ENCODE measurements at places on chromosomes 12 and 14. TPM values are rescaled to one million over a fixed set of nuclear protein-coding genes. Genes with fewer than 3 reads are reported as not detected.

The TTC9 gene
- total RNA-seq: 25.9 TPM

The TSPAN11 gene
- total RNA-seq: not detected

The PPP1R36 gene
- not detected for total RNA-seq

The PTPRR gene
- not detected for total RNA-seq

The CKB gene
- total RNA-seq: 2.8 TPM

The TSHR gene
- total RNA-seq: 0.84 TPM

The NKX2-1 gene
- not detected for total RNA-seq

The CLEC4A gene
- 2.1 TPM for total RNA-seq

The GARIN6 gene
- total RNA-seq: not detected

DNA sequence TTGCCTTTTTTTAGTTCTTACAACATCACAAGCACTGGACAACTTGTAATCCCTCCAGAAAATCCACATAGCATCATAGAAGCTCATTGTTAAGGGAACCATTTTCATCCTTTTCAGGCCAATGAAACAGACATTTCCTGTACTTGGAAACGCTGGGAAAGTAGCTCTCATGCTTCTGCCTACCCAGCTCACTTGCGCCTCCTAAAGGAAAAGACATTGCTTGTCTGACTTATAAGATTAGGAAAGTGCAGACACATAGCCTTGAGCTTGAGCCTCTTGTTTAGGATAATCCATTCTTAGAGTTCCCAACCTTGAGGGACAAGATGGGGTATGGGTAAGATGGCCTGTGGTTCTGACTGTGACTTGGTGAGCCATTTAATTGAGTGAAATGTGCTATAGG, 589.5 kb downstream of the NOVA1 start:
- no peak for DNase-seq

DNA sequence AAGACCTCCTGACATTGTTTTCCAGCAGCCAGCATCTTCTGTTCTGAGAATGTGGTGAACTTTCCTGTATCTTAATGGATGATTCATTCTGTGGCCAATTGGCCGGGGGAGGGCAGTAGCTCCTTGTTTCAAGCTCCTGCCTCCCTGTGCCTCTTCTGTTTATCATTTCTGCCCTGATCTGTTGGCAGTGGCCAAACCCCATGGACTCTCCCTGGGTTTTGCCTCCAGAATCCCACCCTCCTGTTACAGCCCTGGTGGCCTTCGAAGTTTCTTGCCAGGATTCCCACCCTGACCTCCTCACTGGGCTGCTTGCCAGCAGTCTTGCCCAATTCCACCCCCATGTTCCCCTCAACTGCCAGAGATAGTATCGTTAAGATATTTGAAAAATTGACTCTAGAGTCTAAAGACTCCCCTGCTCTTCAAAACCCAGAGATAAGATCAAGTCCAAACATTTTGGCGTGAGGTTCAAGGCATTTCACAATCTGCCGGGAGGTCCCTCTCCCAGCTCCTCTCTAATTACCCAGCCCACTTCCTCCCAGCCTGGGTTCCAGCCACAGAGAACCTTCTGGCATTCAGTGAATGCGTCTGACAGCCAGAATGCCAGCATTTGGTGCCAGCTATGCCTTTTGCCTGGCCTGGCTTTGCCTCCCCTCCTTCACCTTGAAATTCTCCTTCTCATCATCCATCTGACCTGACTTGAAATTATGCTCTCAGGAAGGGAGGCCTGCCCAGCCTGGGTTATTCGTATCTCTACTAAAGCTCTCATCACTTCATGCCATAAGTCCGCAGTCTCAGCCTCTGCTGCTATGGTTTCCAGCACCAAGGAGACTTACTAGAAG, 37.7 kb upstream of the TXNRD1 start:
- no peak for DNase-seq

DNA sequence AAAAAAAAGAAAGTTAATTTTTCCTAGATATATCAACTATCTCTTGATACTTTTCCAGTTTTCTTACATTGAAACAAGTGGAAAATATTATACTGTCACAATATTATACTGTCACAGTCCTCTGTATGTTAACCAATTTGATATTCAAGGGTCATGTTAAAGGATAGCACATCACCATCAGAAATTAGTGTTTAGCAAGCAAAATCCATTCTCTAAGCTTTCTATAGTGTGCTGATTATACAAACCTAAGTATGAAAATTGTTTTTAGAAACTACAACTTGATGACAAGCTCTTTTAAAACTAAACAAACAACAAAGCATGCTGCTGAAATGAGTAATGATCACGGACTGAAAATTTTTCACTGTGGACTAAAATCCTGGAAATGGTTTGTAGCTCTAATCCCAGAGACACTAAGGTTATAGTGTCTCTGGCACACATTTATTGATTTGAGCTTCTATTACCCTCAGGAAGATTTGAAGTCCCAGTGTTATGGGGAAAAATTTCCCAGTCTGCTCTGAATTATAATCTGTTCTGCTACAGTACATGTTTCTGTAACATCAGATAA, 9.7 kb downstream of the SPTSSA start:
- DNase-seq: no peak

- DNase-seq: no peak
Measured at GRCh38 chr14:48563489-48563888, 888.1 kb upstream of the MDGA2 start.

DNA sequence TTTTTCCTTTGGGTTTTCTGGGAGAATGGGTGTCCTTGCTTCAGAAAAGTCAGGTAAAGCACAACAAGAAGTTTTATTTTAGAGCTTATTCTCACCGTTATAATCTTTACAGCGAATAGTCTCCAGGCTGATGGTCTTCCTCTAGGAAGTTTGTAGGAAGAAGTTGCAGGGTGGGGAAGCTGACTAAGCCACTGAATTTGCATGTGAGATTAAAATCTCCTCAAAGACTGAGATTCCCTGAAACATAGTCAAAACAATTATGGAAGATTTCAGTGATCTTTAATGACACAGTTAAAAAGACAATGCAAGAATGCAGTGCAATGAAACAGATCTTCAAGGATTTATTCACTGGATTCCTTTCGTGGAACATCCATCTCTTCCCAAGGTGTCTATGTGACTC, 1.2 kb downstream of the TAS2R10 start:
- no peak for DNase-seq

- DNase-seq: no peak
Measured at GRCh38 chr12:123659996-123660727, 10.8 kb upstream of the TCTN2 start.

DNA sequence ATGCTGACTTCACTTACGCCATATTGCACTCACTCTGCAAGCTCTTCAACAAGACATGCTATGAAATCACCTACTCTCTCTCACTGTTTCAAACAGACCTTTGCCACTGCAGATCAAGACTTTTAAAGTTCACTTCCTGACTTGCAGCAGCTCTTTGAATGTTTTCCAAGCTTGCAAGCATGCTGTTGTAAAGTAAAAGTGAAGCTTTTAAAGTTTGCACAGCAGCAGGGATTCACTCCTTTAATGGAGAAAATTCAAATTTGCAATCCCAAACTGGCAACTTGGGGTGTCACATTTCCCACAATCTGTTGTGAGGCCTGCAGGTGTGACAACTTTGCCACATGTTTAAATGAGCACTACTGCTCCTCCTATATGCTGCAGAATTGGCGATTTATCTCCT, 270.9 kb downstream of the ALX1 start:
- no peak for DNase-seq

DNA sequence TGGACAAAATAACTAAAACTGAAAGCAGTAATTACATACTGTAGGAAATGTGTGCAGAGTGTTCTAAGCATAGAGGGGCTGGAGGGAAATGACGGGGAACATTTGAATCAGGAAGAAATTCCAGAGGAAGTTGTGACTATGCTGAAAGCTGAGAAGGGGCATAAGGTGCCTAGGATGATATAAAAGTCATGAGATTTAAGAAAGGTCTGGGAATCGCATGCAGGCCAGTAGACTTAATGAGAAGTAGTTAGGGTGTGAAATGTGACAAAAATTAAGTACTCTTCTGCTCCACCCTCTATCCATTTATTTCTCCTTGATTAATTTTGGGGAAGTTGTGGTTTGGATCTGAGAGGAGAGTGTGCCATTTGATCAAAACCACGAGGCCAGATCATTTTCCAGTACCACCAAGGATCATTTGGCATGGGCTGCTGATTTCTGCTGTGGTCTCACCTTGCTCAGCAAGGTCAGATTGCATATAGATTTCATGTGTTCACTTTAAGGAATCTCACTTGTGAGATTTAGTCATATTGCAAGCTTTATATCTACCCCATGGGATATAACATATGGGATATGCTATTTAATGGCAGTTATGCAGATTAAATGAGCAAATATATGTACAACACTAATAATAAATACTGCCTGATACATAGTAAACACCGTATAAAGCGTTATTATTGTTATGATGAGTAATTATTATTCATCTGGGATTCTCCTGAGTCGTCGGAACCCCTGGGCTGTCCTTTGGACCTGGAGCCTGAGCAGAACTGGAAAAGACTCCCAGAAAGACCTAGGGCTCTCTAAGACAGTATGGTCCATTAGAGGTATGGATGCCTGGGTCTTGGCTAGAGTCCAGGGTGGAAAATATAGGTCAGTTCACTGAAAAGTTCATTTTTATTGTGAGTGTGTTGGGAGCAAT, 72.3 kb downstream of the SRGAP1 start:
- no peak for DNase-seq

DNA sequence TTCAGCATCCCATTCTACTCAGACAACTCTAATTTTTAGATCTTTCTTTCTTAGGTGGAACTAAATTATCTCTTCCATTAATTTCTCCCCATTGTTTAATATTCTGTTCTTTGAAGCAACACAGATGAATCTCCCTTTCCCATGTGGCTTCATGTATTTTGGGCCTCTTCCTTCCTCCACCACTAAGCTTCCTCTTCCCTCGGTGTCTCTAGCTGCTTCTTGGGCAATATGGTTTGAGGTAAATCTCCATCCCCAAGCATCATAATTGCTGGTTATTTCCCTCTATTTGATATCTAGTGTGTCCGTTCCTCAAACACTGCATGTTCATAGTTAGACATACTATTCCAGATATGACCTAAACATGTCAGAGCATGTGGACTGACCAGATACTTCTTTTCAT, 119.2 kb downstream of the PELI2 start:
- DNase-seq: no peak

- no peak for DNase-seq
Measured at GRCh38 chr14:37813732-37814131, 218.3 kb downstream of the TTC6 start.

GRCh38 chr12:25189656-25190055, 5.3 kb downstream of the DNAI7 start:
- DNase-seq: no peak

- DNase-seq: no peak
Measured at GRCh38 chr14:79118291-79118690, 948.1 kb downstream of the NRXN3 start.

All from CD4-positive, alpha-beta memory T cell (primary cell).